ENCODE measurements at places on chromosomes 4 and X.
A peak's percentile ranks its signal among the peaks of the same experiment; 100 is the strongest.

DNA sequence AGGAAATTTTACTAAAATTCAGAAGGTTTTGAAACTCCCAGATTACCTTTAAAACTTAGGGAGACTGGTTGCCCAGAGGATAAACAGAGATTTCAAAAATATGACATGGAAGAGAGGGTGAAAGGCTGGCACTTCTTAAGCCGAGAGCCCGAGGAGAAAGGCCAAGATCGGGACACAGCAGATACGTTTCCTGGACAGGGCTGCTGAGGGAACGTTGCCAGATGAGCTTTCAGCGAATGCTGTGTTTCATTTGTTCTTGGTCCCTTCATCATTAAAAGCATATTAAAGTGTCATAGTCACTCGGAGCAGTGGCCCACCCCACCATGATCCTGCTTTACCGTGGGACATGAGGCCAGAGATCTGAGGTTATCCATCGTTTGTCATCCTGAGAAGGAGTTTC is 37.9 kb upstream of the STOX2 start:
- no peaks in the 10 kb centered on the region for H3K4me1 ChIP-seq
- no peak overlapping the region for H3K4me3 ChIP-seq
- no peaks in the 10 kb centered on the region for H3K27me3 ChIP-seq
- no peaks in the 10 kb centered on the region for H3K36me3 ChIP-seq
- DNase-seq = peak; percentile 82

DNA sequence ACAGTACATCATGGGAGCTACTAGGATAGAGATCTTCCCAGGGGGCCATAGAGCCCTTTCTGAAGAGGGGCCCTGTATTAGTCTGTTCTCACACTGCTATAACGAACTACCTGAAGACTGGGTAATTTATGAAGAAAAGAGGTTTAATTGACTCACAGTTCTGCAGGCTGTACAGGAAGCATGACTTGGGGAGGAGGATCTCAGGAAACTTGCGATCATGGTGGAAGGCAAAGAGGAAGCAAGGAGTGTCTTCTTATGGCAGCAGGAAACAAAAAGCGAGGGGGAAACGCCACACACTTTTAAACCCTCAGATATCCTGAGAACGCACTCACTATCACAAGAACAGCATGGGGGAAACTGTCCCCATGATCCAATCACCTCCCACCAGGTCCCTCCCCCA is 4.2 kb upstream of the SLC9A6 start:
- H3K4me3 ChIP-seq = no peak overlapping the region
- H3K27ac ChIP-seq = no peak overlapping the region
- no peaks in the 10 kb centered on the region for H3K36me3 ChIP-seq
- H3K27me3 ChIP-seq = peaks cover 3% of the 10 kb centered on the region
- no peak for DNase-seq

DNA sequence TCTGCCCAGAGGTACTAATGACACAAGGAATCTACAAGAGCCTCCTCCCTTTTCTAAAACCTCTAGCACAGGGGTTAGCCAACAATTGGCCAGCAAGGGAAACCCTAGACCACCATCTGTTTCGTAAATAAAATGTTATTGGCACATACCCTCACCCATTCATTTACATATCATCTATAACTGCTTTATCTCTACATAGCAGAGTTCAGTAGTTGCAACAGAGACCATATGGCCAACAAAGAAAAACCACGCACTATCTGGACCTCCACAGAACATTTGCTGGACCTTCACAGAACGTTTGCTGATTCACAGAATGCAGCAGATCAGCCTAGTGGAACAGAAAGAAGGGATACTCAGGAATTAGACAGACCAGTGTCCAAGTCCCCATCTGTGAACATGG is 9.4 kb downstream of the SLC2A9 start:
- DNase-seq = no peak
- H3K27ac ChIP-seq = no peak overlapping the region
- no peaks in the 10 kb centered on the region for H3K36me3 ChIP-seq
- no peak overlapping the region for H3K4me3 ChIP-seq
- H3K4me1 ChIP-seq = peaks cover 26% of the 10 kb centered on the region

DNA sequence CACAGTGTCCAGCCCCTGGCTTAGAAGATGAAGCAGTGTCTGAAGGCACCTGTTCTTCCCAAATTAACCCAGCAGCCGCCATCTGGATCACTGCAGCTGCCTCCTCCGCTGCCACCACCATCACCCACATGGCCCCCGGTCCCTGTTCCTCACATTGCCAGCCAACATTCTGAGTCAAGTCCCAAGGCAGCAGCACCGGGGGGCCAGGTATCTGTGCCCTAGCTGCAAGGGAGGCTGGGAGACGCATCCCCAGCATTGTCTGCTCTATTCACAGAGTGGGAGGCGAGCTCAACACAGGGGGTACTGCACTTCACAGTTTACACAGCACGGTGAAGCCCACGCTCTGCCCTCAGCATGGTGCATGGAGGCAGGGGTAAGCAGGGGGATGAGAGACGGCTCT is 42.3 kb upstream of the MAN2B2 start:
- H3K36me3 ChIP-seq = no peaks in the 10 kb centered on the region
- no peak for DNase-seq
- H3K4me1 ChIP-seq = no peaks in the 10 kb centered on the region

DNA sequence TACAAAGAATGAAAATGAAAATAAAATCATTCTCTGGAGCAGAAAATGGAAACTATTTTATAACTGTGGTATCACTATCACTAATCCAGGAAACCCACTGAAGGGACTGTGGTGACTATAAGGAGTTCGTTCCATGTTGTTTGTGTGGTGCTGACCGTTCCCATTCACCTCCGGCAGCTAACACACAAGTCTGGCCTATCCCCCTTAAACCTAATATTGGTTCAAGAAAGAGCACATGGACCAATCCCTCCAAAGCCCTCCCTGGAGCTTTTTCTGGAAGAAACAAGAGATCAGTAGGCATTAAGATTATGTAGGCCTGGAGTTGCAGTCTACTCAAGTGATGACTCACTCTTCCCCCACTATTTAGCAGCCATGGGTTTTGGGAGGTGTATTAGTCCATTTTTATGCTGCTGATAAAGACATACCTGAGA is 25.9 kb upstream of the FAM241A start:
- no peaks in the 10 kb centered on the region for H3K4me1 ChIP-seq
- DNase-seq = no peak
- no peaks in the 10 kb centered on the region for H3K36me3 ChIP-seq
- no peaks in the 10 kb centered on the region for H3K27me3 ChIP-seq

- no peak overlapping the region for H3K27ac ChIP-seq
- H3K4me1 ChIP-seq = peaks cover 63% of the 10 kb centered on the region
- no peak for DNase-seq
- no peaks in the 10 kb centered on the region for H3K27me3 ChIP-seq
- H3K4me3 ChIP-seq = no peak overlapping the region
Observed at GRCh38 chr4:148057516-148057915, 325.6 kb downstream of the ARHGAP10 start.

DNA sequence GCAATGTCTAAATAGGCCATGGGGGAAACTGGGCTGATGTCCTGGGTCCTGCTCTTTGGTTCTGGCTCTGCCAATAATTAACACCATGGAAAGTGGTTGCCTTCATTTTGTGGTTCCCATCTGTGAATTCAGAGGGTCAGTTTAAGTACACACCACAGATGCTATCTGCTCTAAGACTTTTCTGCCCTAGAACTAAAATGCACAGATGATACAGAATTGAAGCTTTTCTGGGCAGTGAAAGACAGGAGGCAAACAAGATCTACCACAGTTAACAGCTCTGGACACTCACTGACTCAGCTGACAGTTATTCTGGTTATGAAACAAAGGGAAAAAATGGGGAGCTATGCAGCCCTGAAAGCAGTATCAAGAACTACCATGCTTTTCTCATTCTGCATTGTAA is 37.3 kb downstream of the APBB2 start:
- no peaks in the 10 kb centered on the region for H3K27me3 ChIP-seq
- no peak overlapping the region for H3K4me3 ChIP-seq
- peaks cover 42% of the 10 kb centered on the region for H3K4me1 ChIP-seq
- no peaks in the 10 kb centered on the region for H3K36me3 ChIP-seq

GRCh38 chrX:151852294-151852693 is 60.4 kb upstream of the MAGEA4 start:
- DNase-seq = no peak
- H3K4me3 ChIP-seq = no peak overlapping the region
- H3K36me3 ChIP-seq = no peaks in the 10 kb centered on the region

DNA sequence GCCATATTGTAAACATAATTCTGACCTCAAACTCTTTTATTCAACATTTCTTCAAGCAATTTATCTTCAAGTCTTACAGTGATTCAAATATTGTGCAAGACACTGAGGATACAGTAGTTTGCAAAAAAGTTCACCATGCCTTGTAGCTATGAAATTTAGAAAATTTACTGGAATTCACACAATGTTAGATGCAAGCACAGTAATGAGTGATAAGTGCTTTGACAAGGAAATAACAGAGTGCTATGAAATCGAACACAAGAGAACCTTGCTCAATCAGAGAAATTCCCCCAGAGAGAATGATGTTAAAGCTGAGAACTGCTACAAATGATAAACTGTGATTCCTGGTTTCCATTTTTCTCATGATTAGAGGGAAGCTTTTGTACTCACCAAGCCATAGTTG is 952.9 kb downstream of the FAT4 start:
- H3K27me3 ChIP-seq = no peaks in the 10 kb centered on the region
- H3K27ac ChIP-seq = no peak overlapping the region
- peaks cover 3% of the 10 kb centered on the region for H3K4me1 ChIP-seq
- no peak overlapping the region for H3K4me3 ChIP-seq
- DNase-seq = no peak
- H3K36me3 ChIP-seq = no peaks in the 10 kb centered on the region
